ENCODE measurements at places on chromosomes 4 and X. TPM values are rescaled to one million over a fixed set of nuclear protein-coding genes. Genes with fewer than 3 reads are reported as not detected.

Gene USP27X
- 13.6 TPM for polyA plus RNA-seq

DNA sequence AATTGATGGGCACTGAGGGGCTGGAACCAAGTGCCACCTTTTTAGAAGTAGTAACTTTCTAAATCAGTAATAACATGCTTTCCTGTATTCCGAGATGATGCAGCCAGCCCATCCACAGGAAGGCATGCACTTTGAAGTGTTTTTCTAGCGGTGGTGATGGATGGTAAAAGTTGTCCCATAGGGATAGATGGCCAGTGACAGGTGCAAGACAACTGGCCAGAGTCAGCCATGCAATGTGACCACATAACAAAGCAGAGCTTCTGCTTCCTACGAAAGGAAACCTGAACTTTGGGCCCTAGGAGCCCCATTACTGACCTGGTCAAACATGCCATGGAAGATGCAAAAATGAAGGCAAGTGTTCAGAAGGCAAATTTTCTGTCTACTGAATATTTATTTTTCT, 72.3 kb downstream of the NR3C2 start:
- DNase-seq = no peak

Gene ANXA10
- polyA plus RNA-seq = not detected

GRCh38 chrX:19889582-19890342, 2.4 kb upstream of the SH3KBP1 start:
- no peak for DNase-seq

DNA sequence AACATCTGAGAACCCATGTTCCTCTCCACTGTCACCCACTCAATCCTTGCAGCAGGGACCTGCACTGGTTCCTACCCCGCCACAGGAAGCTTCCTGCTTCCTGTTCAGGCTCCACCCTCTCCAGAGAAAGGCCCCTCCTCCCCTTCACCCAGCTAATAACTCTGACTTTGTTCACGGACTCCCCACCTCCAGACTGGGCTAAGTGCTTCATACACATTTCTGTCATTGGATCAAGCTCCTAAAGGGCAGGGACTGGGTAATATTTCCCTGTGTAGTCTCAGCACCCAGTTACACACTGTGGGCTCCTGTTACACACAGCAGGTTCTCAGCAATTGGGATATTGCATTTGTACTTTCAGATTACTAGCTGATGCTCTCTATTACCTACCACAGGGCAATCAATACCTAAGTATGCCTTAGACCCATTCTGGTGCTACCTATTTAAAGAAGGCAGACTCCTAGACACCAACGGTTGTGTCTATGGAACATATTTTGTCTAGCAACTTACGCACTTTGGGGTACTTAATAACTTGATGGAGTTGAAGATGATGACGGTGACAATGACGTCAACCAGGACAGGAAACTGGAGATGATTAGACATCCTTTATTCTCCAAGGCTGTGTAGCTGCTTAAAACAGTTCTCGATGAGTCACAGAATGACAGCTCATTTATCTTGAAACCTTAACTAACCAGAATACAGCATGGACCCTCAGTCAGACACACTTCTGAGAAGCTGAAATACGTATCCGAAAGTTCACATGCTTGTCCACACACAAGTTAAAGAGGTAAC, 58.1 kb downstream of the MAML3 start:
- no peak for DNase-seq

Gene TLL1
- polyA plus RNA-seq = 0.29 TPM

DNA sequence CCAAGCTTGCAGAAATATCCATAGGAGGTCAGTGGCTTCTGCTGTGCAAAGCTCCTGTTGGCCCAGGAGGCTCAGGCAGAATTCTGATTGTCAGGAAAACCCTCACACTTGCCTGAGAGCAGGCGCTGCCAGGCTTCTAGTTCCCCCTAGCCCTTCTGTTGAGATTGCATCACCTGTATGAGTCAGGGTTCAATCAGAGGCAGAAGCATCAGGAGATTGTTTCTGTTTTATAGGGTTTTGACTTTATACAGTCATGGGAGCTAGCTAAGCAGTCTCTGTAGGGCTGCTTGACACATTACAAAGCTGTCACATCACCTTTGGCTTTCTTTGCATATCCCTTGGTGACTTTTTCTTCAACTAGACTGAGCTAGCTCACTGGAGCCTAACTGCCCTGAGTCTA, 27.8 kb downstream of the DIPK2B start:
- DNase-seq = no peak

GRCh38 chr4:39427520-39428114, 20.9 kb downstream of the KLB start:
- DNase-seq = no peak

Gene MUC7
- polyA plus RNA-seq = not detected

DNA sequence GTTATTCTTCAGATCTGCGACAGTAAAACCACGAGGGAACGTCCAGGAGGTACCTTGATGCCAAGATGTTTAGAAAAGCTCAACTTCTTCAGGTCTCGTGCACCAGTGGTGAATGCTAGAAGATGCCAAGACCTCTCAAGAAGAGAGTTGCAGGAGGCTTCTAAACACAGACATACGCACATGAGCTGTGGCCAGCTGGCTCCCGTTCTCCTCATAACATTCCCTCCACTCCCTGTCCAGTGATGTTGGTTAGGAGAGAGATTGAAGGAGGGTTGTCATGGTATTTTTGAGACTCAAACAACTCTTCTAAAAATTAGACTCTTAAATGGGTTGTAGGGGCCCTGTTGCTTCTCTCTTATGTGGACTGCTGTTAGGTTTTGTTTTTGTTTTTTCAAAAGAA, 184.3 kb downstream of the QDPR start:
- DNase-seq = no peak

DNA sequence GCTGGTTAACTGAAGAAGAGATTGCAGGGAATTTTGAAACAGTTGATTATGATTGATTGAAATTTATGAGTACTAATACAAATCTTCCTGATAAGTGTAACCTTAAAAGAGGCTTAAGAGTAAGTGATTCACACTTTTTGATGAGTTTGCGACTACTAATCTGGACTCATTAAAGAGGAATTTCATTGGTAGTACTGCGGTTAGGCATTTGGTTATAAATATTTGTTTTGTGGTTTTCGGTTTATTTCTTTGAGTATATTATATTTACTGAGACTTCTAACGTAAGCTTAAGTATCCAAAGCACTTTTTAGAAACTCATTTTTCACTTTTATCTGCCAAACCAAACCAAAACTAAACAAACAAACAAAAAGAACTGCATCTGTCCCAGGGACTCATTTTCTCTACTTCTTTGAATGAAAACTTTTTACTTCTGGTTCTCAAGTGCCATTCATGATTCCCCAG, 20.7 kb downstream of the SLIT2 start:
- DNase-seq = no peak

Gene HSFX2
- polyA plus RNA-seq = 1.9 TPM
